ENCODE measurements at places on chromosomes 16 and 17. TPM values are rescaled to one million over a fixed set of nuclear protein-coding genes. Genes with fewer than 3 reads are reported as not detected.
A peak's percentile ranks its signal among the peaks of the same experiment; 100 is the strongest.

Gene TP53TG3
- not detected for polyA plus RNA-seq

Gene CD19
- polyA plus RNA-seq = 5.0 TPM

Gene SMPD3
- polyA plus RNA-seq = 2.2 TPM

Gene SDK2
- polyA plus RNA-seq = 7.2 TPM

Gene VTN
- polyA plus RNA-seq = 25.2 TPM

Gene CDH1
- 95.9 TPM for polyA plus RNA-seq

Gene NPIPB13
- polyA plus RNA-seq = 37.4 TPM

Gene ELP5
- polyA plus RNA-seq = 57.1 TPM

Gene STH
- not detected for polyA plus RNA-seq

Gene TBC1D24
- 24.0 TPM for polyA plus RNA-seq

Gene TMEM92
- 1.9 TPM for polyA plus RNA-seq

- DNase-seq = no peak
These were observed 9.0 kb downstream of the NME3 start for GRCh38 chr16:1762196-1762878.

GRCh38 chr17:78783711-78784324, 1.7 kb upstream of the CYTH1 start:
- DNase-seq = no peak

- DNase-seq = no peak
These were observed 7.6 kb downstream of the PITPNA start for GRCh38 chr17:1554751-1555540.

DNA sequence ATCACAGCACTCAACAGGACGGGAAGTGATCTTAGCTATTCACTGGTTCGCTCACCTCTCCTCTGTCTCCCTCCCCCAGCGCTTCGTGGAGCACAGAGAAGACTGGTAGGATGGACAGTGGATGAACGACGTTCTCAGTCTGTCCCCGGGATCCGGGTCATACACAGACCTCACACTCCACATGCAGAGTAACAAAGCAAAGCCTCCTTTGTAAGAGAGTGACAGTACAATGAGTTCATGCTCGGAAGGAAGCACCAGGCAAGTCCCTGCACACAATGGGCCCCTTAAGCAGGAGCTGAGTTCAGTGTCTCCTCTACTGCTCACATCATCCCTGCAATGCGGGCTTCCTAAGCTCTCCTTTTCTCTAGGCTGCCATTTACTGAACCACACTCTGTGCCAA, 356.9 kb downstream of the C16orf95 start:
- DNase-seq = no peak

DNA sequence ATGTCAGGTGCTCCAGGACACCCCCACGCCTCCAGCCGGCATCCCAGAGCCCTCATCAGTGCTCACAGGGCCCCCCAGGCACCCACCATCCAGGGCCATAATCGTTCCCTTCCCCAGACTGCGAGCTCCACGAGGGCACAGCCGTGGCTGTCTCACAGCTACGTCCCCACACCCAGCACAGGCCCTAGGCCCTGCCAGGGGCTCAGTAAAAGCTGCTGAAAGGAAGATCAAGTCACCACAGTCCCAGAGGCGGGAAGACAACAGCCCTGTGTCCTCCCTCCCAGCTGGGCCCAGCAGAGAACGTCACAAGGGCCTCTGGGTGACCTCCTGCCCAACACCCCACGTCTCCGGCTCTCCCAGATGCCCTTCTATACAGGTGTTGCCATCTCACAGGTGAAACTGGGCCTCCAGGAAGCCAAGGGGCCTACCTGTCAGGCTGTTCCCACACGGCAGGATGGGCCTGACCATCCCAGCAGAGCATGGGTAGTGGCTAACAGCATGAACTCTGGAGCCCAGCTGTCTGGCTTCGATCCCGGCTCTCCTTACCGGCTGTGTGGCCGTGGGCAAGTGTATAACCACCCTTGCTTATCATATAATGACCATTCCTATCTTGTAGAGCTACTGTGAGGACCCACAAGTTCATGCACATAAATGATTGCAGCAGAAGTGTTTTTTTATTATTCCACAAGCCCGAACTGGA, 17.9 kb downstream of the ARL2BP start:
- DNase-seq = no peak

- DNase-seq = no peak
These were observed 59.2 kb upstream of the ADORA2B start for GRCh38 chr17:15885770-15886169.

- DNase-seq = no peak
These were observed 5.6 kb downstream of the RARA start for GRCh38 chr17:40314584-40314956.

GRCh38 chr16:15518381-15519351, 84.3 kb downstream of the BMERB1 start:
- no peak for DNase-seq

DNA sequence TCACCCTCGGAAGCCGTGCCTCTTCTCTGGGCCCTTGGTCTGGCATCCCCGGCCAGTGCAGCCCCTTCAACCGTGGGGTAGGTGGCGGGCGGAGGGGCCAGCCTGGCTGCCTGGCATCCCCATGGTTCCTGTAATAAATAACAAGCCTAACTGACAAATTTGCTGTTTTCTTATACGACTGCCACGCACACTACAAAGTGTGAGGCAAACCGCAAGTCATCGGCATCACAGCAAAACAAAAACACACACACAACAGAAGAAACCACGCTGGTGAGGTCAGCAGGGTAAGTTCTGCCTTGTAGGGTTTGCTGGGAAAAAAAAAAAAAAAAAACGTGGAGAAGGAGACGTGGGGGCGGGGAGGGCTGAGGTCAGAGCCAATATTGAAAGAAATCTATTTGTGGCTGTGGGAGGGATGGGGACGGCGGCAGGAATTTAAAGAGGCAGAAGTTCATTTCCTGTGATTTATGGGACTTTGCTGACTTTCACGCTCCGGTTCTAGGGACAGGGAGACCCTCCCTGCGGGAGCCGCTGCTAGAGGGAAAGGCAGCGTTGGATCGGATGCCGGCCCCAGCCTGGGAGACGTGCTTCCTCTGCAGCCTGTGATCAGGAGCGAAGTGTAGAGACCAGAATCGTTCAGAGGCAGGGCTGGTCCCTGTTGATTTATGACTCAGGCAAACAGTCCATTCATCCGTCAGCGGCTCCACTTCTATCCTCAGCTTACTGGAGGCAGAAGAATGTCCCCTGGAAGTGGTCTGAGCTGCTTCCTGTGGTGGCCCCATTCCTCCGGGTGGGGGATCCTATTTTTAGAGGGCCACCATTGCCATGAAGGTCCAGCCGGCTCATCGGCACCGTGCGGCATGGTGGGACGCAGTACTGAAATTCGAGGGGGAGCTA, 162.8 kb downstream of the FOXL1 start:
- DNase-seq = peak; percentile 89

DNA sequence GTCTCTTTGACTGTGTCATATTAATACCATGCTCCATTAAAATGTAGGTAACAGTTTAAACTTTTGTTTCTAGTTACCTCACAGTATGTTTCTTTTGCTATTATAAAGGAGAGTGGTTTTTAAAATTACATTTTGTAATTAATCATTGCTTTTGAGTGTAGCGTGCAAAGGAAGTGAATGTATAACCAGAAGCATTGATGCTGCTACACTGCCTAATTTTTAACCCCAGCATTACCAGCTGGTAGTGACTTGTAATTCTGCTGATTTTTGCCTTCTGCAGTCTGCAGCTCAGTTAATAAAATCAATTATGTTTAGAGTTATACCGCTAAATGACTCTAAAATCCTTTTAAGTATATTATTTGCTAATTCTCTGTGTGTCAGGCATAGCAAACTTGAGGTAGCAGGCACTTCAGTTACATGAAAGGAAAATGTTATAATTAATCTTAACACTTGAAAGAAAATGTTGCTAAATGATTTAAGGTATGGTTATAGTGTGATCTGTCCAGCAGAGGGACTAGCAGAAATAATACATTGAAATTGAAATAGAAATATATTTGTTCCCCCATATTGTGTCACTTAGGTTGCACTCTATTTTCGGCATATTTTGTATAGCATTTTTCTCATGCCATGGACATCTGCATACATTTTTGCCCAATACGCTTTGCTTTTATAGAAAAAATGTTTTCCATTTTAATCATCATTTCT, 388.5 kb downstream of the CNTNAP4 start:
- DNase-seq = no peak

DNA sequence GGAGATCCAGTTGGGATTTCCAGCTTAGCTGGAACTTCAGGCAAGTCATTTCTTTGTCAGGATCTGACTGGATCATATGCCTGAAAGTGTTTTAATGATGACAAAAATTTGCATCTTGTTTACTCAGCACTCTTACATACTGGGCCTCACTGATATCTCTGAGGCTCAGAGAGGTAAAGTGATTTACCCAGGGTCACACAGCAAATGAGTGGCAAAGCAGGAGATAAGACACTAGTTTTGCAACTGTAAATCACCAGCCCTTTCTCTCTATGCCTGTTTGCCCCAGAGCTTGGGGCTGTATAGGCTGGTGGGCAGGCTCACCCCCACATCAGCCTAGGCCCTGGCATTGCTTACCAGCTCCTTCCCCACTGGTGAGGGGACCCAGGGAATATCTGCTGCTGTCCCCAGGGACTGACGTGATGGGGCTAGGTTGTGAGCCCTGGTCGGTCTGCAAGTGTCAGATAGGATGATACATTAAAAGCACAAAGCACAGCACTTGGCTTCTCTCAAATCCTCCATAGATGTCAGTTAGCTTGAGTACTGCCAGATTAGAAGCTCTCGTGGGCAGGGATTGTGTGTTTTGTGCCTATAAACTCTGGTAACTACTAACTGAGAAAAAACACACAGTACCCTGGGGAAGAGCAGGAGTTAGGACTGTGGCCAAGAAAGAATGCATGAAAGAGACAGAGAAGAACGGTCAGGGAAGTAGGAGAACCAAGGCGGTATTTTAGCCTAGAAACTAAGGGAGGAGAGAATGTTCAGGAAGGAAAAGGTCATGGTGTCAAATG, 165.4 kb downstream of the COPRS start:
- no peak for DNase-seq

DNA sequence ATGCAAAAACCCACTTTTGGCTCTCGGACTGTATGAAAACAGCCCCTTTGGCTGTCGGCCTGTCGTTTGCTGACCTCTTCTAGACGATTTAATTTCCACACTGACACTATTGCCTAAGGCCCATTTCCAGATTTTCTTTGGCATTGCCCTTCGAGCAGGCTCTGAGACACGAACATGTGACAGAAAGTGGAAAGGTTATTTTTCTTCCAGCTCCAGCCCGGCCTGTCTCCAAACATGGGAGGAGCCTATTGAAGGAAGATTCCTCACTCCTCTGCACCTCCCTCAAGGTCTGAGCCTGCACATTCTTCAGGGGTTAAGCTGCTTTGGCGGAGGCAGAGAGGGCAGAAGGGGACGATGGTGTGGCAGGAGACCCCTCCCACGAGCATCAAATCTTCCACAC, 85.9 kb upstream of the FOXF1 start:
- no peak for DNase-seq

GRCh38 chr17:75514919-75515495, 330 bp downstream of the CASKIN2 start:
- no peak for DNase-seq

- no peak for DNase-seq
These were observed 16.2 kb downstream of the RSPRY1 start for GRCh38 chr16:57202095-57202886.

DNA sequence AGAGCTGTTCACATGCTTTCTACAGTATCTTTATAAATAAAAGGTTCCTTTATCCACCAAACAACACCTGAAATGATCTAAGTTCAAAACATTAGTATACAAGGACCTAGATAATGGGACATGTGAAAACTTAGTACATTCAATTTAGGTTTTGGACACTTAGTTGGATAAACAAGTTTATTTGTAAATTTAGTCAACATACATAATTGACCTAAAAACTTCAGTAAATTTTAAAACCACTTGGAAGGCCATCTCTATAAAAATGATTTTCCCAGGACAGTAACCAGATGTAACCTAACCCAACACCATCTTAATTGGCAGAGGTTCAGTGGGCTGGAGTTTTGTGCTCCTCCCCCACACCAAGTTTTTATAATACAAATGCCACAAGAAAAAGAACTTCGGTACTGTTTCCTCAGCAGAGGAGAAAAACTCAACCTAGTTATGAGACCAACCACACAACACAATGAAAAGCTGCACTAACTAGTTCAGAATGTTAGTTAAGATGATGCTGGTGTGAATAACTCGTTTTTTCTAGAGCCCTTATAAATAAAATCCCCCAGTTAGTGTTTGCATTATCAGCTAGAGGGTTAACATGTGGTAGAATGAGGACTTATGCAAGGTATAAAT, 7.2 kb upstream of the UNK start:
- DNase-seq = no peak

- no peak for DNase-seq
These were observed 24.1 kb upstream of the DYNLL2 start for GRCh38 chr17:58059141-58059540.

- DNase-seq = no peak
These were observed 471.9 kb downstream of the HS3ST3B1 start for GRCh38 chr17:14772776-14773175.

- no peak for DNase-seq
These were observed 7.9 kb upstream of the NAGPA start for GRCh38 chr16:5041600-5042133.

DNA sequence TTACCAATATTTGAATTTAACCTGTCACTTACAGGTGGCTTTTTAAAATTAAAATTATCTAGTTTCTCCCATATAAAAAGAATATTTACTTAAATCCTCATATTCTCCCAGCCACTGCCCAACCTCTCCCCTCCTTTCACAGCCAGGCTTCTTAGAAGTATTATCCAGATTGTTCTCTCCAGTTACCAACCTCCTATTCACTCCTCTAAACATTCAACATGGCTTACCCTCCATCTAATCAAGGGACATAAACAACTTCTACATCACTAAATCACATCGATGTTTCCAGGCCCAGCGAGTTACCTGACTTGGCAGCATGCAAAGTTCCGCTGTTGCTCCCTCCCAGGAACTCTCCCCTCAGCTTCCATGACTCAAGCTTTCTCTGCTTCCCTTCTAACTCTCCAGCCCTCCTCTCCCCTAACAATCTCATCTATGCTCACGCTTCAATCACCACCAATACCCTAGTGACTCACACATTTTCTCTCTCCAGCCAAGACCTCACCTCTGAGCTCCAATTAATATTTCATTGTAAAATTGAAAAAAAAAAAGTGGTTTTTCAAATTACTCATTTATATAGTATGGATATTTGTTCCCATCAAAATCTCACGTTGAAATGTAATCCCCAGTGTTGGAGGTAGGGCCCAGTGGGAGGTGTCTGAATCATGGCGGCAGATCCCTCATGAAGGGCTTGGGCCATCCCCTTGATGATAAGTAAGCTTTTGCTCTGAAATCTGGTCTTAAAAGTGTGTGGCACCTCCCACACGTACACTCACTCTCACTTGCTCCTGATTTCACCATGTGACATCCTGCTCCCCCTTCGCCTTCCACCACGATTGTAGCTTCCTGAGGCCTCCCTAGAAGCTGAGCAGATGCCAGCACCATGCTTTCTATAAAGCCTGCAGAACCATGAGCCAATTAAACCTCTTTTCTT, 88.5 kb downstream of the HELZ start:
- DNase-seq = no peak

- DNase-seq = no peak
These were observed 745.2 kb downstream of the WWOX start for GRCh38 chr16:78844682-78845081.

DNA sequence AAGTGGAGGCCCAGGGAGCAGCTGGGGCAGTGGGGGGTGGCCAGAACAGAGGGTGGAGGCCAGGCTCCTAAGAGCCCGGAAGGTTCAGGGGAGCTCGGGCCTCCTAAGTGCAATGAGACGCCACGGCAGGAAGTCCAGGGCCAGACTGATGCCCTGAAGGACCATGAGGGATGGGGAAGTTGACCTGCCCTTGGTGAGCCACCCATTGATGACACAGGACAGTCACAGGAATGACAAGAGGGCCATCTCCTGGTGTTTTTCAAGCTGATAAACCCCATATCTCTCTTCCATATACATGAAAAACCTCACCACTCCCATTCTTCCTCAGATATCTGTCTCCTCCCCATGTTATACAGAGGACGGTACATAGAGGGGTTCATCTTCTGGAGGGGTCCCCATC, 5.8 kb upstream of the MRPL58 start:
- DNase-seq = no peak

Data from renal pelvis (tissue), 12 donors.